ENCODE measurements at places on chromosomes 6 and 20. TPM values are rescaled to one million over a fixed set of nuclear protein-coding genes. Genes with fewer than 3 reads are reported as not detected.

The SLCO4A1 gene
- total RNA-seq, result 7.5 TPM

The BPIFB2 gene
- not detected for total RNA-seq

The CEP85L gene
- 34.6 TPM for total RNA-seq

The RANBP9 gene
- total RNA-seq, result 36.5 TPM

The ASIP gene
- not detected for total RNA-seq

The SYNGAP1 gene
- 14.3 TPM for total RNA-seq

The FGD2 gene
- 10.9 TPM for total RNA-seq

The SPTLC3 gene
- total RNA-seq, result 14.4 TPM

The RPS6KA2 gene
- 33.5 TPM for total RNA-seq

The RAET1L gene
- total RNA-seq, result not detected

Measured in metanephros (tissue), 2 donors.